ENCODE measurements at places on chromosomes 5 and 9.

- DNase-seq: no peak
These were observed 140.0 kb downstream of the MUSK start for GRCh38 chr9:110808599-110808980.

GRCh38 chr5:163305655-163306054 is 131.7 kb upstream of the CCNG1 start:
- DNase-seq: no peak

- no peak for DNase-seq
These were observed 71.0 kb downstream of the FER start for GRCh38 chr5:108818613-108819272.

DNA sequence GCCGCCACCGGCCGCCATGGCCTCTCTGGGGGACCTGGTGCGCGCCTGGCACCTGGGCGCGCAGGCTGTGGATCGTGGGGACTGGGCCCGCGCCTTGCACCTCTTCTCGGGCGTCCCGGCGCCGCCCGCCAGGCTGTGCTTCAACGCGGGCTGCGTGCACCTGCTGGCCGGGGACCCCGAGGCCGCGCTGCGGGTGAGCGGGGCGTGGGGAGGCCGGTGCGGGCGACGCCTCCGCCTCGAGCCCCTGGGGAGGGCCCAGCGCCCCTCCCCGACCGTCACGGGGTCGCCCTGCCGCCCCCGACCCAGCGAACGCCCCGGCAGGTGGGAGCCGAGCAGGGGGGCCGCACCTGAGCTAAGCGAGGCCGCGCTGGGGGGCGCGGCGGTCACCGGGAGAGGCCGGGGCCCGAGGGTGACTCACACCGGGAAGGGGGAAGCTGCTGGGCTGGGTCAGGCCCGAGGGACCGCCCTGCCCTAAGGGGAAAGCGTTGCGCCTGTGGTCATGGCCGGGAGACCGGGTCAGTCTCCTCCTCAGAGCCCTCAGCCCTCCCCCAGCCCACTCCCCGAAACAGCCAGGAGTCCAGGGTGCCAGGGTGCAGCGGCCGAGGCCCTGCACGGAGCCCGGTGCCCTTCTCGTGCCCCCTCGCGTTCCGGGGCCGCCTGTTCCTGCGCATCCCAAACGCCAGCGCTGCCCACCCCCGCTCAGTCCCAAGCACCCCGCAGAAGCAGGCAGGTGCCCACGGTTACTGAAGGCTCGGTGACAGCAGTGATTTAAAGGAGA is 510 bp downstream of the NOXA1 start:
- DNase-seq: no peak

DNA sequence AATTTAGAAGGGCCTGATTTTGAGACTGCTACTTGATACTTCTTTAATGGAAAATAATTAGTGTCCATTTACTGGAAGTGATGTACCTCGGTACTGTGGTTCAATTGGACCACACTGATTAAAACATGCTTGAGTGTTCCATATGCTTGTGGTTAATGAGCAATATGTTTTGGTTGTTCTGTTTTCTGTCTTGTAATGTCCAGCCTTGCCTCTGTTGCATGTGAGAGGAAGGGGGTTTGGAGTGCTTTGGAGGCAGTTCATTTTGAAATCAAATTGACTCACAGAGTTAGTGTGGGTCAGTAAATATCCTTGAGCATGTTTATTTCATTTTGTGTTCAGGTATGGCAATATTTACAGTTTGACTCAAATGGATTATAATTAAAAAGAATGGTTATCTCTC is 334.4 kb downstream of the ARHGEF28 start:
- no peak for DNase-seq

GRCh38 chr5:177249761-177250537 is 53.6 kb downstream of the RAB24 start:
- no peak for DNase-seq

DNA sequence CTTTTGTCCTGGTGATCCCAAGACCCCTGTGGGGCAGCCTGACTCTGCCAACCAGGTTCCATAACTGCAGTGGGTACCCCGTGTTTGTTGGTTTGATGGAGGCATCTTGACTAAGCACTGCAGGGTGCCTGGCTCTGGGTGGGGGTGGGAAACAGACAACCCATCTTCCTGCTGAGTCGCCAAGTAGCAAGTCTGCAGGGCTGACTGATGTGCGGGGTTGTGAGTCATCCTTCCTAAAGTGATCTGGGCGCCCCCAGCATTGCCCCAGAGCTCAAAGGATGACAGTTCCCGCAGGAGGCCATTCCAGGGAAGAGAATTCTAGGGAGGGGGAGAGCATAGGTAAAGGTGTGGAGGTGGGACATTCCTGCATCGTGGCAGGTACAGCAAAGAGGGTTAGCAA is 23.5 kb downstream of the DAB2IP start:
- DNase-seq: no peak

DNA sequence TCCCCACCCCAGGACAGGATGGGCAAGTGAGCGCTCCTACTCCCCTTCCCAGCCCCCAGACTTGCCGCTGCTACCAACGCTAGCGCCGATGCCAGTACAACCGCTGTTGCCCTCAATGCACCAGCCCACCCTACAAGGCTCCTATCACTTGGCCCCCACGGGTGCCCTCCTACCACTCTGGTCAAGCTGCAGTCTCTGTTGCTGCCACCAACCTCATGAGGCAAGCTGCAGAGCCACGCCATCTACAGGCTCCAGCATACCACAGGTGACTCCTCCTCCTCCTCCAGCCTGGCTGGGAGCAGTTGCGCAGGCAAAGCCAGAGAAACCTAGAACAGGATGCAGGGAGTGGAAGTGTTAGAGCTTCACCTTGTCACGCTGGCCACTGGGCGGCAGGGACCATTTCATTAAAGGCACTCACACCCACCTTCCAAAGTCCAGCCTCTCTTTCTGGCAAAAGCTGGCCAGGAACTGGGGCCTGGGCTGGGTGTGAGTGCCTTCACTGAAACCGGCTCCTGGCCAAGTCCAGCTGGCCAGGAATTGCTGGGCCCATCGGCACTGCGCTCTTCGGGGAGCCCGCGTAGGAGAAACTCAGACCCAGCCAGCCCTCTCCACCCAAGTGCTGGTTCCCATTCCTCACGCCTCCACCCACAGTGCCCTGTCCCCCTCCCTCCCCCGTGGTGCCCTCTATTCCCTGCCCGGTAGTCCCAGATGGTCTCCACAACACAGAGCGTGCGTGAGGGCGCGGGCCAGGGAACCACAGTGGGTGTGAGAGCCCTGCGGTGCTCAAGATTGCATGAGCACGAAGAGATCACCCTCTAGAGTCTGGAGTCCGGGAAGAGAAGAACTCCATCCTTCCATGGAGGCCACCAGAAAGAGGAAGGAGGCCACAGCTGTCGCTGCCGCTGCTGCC is 1.6 kb upstream of the PCAT7 start:
- no peak for DNase-seq

DNA sequence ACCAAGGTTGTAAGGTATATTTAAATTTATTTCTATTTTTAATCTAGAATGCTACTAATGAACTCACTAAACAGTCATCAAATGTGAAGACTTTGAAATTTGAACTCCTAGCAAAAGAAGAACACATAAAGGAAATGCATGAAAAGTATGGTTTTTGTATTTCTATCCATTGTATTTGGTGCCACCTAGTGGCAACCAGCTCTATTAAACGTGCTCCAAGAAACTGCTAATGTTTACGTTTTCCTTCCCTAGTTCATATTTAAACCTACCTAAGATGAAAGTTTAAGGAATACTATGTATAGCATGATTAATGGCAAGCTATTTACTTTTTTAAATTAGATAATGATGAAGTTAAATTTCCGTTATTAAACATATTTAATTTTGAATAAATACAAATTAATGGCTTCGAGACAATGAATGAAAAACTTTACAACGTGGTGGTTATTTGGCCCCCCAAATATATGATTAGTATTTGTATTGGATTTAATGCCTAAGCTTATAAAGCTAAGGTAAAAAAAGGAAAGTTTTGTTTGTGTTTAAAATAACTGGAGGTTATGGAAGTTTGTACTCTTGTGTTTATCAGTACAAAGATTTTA is 115.9 kb upstream of the SH3GL2 start:
- DNase-seq: no peak

DNA sequence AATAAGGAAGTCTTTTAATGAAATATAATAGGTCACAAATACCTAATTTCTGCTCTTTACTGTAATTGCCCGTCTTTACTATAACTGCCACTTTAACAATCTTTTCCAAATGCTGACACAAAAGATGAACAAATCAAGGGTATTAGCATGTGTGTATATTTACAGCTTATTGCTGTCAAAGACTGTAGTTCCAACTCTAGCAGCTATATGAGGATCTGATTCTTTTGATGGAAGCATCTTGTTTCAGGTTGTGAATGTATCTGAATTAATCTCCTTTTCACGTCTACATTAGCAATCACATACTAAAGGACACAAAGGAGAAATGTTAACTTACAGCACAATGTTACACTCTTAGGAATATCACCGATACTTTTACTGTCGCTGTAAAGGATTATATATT is 27.9 kb downstream of the RFX3 start:
- no peak for DNase-seq

DNA sequence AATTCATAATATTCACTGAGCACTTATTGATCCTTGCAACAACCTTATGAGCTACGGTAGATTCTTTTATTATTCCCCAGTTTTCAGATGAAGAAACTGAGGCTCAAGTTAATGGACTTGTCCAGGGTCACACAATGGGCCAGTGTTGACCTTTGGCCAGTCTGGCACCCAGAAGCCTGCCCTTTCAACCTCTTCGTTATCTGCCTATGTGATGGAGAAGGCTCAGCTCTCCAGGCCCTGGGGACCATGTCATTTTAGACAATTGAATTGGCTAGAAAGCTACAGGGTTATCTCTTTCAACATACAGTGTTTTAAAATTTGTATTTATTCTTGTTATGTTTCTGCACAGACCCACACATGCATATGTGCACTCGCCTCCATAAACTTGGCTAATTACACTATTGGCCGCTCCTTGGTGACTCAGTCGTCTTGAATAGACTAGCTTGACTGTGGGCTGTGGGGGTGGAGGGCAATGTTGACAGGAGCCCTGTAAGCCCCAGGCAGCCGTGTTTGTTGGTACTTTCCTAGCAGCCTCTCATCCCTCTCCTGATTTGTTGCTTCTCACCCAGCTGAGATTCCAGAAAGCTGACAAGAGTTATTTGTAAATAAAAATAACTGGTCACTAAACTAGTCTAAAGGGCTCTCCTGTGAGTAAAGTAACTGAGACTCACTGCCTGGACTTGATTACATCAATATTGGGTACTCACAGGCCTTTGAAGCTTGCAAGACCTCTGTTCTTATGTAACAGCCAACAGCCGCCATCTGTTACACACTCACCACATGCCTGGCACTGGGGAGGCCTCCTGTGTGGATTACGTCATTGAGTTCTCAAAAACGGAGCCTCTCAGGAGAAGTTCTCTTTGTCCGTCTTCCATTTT is 8.5 kb upstream of the ANGPTL2 start:
- DNase-seq: no peak

- DNase-seq: no peak
These were observed 131.1 kb upstream of the MPDZ start for GRCh38 chr9:13410566-13411031.

DNA sequence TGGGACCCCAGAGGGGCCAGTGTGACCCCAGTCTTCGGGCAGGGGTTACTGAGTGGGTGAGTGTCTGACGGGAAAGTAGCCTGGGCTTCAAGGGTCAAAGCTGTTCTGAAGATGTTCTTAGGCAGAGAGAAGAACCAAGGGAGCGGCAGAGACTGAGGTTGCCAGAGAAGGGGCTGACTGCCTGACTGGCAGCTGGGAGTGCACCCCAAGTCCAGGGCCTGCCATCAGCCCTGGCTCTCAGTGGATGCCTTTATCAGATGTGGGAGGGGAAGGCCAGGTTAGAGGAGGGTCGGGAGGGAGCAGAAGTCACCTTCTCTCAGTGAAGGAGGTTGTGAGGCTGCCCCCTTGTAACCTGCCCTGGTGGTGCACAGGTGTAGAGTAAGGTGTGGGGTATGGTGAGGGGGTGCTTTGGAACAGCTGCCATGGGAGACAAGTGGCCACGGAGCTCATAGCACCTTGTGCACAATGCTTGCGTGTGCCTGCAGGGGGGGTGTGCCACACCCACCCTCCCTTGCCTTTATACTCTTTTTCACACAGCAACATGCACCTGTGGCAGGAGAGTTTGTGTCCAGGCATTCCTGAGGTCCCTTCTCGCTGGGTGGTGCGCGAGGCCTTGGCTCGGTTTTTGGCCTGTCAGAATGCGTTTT is 18.9 kb downstream of the RALGPS1 start:
- no peak for DNase-seq

DNA sequence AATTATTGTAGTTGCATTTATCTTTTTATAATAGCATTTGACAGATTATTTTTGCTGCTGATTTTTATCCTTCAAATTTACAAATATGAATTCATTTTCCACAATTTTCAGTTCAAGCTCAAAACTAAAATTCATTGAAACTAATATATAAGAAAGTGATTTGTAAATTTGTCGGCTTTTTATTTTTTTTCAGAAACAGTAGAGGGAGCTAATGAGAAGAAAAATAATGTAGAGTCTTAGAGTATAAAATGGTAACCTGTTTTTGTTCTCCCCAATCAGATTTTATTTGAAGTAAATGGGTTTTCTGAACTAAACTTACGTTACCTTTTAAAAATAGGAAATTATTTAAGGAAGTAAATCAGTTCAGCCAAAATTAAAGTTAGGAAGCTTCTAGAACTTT is 19.2 kb downstream of the PRRC1 start:
- no peak for DNase-seq

DNA sequence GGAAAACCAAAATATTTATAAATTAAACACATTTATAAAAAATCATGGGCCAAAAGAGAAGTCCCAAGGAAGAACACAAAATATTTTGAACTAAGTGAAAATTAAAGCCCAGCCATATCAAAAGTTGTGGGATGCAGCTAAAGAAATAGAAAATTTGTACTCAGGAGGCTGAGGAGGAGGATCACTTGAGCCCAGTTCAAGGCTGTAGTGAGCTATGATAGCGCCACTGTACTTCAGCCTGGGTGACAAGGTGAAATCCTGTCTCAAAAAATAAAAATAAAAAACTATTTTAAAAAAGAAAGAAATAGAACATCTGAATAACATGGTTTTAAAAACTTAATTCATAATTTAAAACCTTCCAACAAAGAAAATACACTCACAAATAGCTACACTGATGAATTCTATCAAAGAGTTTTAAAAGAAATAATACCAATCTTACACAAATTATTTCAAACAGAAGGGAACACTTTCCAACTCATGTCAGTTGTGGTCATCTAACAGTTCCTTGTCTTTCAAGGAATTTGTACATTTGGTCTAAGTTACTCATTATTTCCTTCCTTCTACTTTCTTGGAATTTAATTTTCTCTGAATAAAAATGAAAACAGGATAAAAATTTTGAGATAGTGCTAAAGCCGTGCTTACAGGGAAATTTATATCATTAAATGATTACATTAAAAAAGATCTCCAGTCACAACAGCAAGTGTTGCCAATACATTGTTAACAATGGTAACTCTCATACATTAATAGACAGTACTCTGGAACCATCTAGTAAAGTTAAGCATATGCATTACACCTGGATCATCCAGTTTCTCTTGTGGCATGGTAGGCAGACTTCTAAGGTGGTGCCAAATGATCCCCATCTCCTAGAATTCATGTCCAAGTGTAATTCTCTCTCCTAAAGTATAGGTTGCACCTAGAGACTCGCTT is 17.8 kb downstream of the PTBP3 start:
- DNase-seq: no peak

DNA sequence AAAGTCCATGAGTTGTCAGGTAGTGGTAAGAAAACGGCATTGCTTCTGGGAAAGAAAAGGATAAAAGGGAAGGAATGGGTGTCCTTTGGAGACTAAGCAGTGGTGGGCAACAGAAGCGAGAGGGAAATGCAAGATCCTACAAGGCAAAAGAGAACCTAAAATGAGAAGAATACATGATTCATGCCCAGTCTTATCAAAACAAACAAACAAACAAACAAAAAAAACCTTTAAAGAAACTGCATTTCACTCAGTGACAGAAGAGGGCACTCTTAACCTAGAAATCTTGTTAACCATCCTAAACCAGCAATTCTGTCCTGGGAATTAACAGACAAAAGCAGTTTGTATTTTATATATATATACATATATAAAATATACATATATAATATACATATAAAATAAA is 88.5 kb downstream of the SUSD1 start:
- DNase-seq: no peak
